Mesenteric fat pad (tissue), 1 donor: ENCODE measurements at places on chromosomes 12 and 14.

- no peak for DNase-seq
Measured at GRCh38 chr14:76870166-76870565, 44.0 kb downstream of the LRRC74A start.

DNA sequence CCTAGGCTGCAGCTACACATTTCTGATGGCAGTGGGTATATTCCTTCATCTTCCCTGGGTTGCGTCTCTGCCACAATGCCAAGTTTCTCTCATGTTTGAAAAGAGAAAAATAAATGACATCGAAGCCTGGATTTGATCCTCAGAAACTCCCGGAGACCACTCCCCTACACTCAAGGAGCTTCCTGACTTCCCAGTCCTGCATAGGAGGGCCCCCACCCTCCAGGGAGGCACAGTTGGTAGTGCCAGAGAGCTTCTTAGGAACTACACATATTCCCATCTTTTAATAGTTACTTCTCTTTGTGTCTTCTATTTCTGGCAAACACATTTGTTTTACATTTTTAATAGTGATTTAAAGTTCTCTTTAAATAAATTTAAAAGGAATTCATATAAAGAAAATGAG lies 30.7 kb downstream of the AP5M1 start:
- DNase-seq = no peak

DNA sequence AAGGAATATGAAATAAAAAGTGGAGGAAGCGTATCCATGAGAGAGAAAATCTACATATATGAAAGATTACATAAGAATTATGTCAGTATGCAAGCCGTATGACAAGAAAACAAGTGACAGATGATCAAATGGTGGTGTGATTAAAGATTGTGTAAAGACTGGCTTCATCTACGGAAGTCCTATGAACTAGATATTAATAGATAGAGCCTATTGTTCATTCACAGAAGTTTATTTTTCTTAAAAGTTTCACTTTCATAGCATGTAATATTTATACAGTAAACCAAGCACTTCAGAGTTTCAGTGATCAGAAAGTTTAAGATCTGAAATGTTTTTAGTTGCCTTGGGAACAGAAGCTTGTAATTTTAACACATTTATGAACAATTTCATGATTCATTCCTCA lies 84.5 kb downstream of the VRK1 start:
- DNase-seq = no peak

DNA sequence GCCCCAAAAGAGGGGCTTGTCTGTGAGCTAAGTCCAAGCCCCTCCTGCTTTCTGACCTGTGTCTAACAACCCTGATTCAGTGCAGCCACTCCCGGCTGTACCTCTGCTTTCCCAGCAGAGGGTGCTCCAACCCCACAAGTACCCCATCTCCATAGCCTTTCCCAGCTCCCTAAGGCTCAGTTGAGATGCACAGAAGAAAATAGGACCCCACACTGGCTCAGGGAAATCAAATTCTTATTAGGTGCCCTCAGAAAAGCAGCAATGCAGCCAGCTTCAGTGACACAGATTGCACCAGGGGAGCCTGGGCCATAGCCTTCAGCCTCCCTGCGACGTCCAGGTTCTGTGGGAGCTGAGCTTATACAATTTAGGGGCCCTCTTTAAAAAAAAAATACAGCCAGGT lies 49.9 kb downstream of the LRRC74A start:
- no peak for DNase-seq

- DNase-seq = no peak
Measured at GRCh38 chr12:121237415-121237814, 27.5 kb downstream of the P2RX4 start.

DNA sequence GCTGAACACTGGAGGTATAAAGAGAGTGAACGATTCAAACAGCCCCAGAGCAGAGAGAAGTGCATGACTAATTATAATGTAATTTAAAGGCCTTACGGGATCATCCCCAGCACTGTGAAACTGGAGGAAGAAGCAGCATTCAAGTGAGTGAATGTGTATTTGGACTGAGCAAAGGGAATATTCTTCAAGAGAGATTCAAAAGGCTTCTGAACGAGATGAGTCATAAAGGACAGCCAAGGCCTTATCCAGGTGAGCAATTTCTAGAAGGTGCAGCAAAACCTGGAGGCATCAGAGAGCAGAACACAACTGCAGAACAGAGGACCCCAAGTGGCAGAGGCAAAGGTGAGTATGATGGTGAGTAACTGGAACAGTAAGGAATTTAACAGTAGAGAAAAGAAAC lies 127.2 kb downstream of the BCAT1 start:
- DNase-seq = no peak

DNA sequence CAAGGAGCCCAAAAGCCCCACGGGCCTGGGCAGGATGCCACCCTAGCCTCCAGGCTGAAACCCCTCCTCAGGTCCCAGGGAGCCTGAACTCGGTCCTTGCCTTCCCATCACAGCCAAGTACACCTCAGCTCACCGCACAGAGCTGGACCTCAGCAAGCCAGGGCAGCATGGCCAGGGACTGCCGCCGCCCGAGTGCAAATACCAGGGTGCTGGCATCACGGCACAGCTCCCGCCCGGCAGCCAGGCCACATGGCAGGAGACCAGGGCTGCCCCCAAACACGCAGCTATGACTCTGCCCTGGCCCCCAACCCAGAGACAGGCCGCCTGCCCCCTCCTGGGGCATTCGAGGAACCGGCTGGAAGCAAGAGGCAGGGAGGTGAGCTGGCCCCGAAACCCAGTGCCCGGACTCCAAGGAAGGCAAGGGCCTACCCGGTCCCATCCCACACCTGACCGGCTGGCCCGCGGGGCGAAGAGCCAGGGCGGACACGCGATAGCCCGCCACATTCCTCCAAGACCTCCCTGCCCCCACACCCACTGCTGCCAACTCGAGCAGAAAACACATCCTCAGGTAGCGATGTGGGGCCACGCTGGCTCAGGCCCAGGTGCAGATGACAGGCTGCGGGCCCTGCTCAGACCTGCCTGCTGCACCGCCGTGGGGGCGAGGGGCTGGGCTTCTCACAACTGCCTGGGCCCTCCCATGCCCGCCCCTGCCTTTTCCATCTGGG lies 2.7 kb downstream of the JAG2 start:
- DNase-seq = no peak

DNA sequence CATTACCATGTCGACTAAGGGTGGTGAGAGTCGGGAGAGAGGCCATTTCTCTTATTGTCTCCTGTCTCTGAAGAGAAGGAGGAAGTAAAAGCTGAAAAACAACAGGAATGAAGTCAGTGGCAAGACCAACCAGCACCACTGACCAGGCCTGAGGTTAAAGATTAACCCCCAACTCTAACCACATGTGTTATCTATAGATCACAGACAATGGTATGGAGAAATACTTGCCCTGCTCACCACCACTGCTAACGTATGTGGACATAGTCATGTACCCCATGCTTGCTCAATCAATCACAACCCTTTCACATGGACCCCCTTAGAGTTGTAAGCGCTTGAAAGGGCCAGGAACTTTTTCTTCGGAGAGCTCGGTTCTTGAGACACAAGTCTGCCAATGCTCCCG lies 690.9 kb upstream of the LMO3 start:
- DNase-seq = no peak

GRCh38 chr14:96576937-96577336 lies 74.8 kb downstream of the PAPOLA start:
- DNase-seq = no peak

DNA sequence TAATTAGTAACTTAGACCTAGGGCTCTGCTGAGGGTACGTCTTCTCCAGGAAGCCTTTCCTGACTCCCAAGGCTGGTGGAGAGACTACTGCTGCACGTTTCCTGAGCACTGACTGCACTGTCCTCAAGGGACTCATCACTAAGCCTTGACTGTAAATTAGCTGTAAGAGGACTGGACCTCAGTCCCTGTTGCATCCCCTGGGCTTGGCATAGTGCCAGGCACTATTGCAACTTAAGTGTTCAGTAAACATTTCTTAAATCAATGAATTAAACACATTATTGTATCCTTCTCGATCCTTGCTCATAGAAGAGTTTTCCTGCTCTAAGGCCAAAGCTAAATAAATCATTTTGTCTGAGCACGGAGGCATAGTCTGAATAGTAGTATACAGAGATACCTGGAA lies 31.9 kb upstream of the IFNG-AS1 start:
- no peak for DNase-seq

DNA sequence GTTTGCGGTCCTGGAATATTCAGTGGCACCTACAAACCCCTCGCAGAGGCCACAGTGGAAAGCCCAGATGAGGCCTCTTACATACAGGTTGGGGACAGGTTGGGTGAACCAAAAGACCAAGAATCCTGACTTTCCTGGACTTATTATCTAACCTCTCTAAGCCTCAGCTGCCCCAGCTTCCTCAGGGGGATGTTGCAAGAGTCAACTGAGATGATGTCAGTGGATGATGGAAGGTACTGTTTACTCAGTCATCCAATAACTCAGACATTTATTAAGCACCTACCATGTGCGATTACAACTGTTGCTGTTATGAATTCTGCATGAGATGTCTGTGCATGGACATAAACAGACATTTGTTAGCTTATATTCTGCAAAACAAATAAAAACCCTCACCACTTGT lies 72.8 kb downstream of the RFX4 start:
- no peak for DNase-seq

DNA sequence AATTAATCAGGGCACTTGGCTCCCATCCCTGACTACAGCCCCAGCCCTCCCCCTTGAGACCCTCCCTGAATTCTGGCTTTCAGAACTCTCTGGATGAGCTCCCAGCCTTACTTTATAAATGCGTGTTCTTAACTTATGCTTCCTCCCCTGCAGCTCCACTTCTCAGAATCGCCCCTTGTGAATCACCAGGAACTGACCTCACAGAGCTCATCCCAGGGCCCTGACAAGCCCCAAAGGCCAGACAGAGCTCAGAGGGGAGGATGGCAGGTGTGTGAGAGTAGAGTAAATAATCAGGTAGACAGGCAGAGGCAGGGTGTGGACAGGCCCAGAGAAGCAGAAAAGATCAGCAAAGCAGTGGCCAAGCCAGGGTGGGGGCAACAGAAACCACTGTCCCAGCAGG lies 68.2 kb upstream of the FOXN3 start:
- no peak for DNase-seq

DNA sequence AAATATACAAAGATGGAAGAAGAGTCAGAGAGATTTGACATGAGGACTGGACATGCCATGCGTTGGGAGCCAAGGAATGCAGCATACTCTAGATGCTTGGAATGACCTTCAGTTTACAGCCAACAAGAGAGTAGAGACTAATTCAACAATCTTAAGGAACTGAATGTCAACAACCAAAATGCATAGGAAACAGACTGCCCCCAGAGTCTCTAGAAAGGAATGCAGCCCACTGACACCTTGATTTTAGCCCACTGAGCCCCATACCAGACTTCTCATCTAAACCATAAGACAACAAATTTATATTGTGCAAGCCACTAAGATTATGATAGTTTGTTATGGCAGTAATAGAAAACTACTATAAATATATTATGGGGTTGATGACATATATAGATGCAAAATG lies 611.2 kb downstream of the RPS29 start:
- DNase-seq = no peak

GRCh38 chr14:32129124-32129523 lies 52.0 kb downstream of the ARHGAP5 start:
- DNase-seq = no peak

- DNase-seq = no peak
Measured at GRCh38 chr14:98692832-98693231, 579.2 kb downstream of the BCL11B start.

DNA sequence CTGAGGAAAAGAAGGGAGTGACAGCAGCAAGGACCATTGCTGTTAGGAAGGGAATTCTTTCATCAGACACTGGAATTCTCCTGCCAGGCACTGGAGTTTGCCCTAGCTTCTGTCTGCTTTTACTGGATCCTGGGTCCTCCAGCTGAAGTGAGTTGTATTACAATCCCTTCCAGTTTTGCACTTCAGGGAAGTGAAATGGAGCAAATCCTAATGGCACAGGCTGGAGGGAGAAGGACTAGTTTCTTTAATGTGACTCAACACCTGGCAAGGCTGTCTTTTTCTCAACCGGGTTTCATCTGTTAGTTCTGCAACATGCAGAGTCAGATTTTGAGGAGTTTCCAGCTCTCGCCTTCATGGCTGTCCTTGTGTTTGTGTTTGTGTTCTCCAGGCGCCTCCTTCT lies 45.8 kb downstream of the ETV6 start:
- no peak for DNase-seq

DNA sequence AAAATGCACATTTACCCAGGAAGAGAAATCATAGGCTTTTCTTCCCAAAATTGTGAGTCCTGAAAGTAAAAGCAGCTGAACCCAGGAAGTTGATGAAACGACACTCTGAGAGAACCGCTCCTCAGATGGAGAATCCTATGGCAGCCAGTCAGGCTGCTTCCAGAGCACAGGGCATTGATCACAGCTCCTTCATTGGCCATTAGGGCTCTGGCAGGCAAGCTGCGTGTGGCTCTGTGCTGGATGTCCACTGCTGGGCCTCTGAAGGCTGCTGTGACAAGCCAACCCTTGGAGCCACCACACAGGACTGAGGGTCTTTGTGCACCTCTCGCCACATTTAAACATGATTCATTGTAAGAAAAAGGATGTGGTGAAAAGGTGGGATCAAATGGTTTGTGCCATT lies 89.4 kb downstream of the EXOC5 start:
- no peak for DNase-seq

DNA sequence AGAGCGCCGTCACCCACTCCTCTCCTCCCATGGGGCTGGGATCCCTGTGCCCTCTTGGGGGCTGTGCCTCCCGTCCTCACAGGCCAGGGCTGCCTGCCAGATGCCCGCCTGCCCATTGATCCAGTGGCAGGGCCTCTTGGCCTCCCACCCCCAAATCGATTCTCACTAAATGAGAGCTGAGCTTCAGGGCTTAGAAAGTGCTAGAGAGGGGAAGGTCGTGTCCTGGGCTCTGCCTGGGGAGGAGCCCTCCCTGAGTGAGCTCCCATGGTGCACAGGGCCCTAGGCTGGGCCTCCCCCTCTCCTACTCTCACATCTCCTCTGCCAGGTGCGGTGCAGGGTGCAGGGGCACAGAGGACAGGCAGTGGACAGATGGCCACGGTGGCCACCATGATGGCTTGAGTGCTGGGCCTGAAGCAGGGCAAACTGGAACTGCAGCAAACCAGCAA lies 9.2 kb downstream of the BEGAIN start:
- peak; percentile 80 for DNase-seq

GRCh38 chr14:104882325-104882973 lies 17.4 kb downstream of the CEP170B start:
- no peak for DNase-seq

DNA sequence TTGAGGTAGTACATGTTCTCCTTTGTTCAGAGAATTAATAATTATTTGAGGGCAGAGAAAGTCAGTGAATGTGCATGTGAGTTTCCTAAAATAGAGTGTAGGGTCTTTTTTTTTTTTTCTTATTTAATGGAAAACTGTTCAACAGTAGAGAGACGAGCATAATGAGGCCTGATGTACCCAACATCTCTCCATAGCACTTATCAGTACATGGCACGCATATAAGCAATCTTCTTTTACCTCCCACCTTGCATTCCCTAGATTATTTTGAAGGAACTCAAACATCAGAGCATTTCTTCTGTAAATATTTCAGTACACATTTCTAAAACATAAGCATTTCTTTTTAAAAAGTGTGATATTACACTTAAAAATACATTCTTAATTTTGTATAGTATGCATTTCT lies 87.8 kb downstream of the KTN1 start:
- no peak for DNase-seq

DNA sequence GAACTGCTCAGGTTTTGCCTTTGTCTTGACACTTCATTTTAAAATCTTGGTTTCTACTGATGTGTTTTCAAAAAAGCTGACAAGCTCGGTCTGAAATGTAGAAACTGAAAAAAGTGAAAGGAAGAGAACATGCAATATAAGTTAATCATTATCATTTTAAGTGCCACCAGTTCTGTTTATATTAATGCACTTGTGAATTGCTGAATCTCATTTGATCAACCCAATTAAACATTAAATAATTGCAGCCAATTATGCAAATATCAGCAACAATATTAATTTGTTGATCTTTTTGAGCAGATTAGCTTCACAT lies 133.8 kb downstream of the BCAT1 start:
- DNase-seq = no peak
